ENCODE measurements at places on chromosomes 12 and 14. TPM values are rescaled to one million over a fixed set of nuclear protein-coding genes. Genes with fewer than 3 reads are reported as not detected.
A peak's percentile ranks its signal among the peaks of the same experiment; 100 is the strongest.

DNA sequence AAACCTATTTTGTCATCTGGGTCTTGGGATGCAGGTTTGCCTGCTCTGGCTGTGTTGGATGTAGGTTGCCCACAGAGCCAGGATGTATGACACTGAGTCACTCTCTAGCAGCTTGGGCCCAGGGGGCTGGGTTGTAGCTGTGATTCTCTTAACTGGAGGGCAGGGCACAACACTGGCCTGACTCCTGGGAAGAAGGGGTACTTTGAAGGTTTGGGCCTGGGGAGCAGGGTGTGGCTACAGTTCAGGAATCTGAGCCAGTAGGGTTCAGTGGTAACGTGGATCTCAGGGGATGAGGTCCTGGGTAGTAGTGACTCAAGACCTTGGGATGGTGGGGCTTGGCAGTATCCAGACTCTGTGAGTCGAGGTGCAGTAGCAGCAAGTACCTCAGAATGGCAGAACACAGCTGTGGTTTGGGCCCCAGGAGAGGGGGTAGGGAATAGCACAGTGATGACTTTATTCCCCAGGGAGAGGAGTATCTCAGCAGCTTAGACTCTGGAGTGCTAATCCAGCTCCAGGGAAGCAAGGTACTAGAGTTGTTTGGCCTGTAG, 25.7 kb downstream of the TBC1D15 start:
- no peak for DNase-seq

DNA sequence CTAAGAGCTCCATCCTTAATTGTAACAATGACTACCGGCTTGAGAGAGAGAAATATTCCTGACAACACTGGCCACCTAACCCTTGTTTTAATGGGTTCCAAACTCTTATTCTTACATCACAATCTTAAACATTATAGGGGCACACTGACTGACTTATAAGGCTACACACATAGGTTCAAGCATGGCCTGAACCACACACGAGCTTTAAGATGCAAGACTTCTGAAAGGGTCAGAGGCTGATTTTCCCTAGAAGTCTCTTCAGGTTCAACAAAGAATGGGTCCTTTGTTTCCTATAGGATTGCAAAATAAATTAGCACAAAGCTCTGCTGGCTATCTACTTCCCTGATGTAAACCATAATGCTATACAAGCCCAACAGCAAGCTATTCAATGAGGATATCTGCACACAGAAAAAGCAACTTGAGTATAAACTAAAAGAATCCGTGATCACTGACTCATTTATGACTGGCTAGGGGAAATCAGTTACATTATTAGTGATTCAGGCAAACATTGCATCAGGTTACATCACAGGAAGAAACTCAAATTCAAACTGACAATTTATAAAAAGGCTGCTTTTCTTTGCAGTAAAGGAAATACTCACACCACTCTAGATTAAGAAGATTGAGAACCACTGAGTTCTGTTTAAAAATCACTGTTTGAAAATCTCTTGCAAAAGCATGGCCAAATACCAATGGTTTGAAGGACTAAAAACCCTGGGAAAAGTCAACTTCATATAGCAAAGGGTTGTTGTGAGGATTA, 8.5 kb downstream of the BTG1 start:
- DNase-seq: no peak

DNA sequence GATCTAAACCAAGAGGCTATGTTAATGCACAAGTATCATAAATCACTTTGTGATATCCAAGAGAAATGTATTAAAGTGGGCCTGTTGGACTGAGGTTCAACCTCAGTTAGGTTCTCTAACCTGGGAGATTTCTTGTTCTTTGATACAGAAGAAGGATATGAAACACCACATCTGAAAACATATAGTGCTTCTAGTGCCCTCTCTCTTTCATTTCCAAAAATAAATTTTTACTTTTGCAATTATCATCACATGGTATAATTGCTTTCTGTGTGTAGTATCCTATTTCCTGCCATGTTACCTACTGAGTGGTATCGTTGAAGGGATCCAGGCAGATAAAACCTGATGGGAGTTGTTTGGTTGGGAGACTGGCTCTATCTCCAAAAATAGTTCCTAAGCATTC, 264.9 kb downstream of the CCER1 start:
- DNase-seq: no peak

GRCh38 chr12:100069795-100070194, 72.9 kb downstream of the BLTP3B start:
- DNase-seq: no peak

GRCh38 chr12:68779280-68779679, 28.7 kb upstream of the MDM2 start:
- DNase-seq: no peak

GRCh38 chr12:574475-575128, 88.6 kb downstream of the NINJ2 start:
- DNase-seq: peak; percentile 7

- no peak for DNase-seq
Observed at GRCh38 chr14:100903672-100904185, at the start of gene RTL1. RTL1 (minus strand) TSS chr14:100903722; CDS start chr14:100884788, 18,934 bp downstream.

GRCh38 chr14:83395321-83395720, 1861.7 kb upstream of the SEL1L start:
- DNase-seq: no peak

- no peak for DNase-seq
Observed at GRCh38 chr12:91216871-91217270, 34.3 kb upstream of the DCN start.

GRCh38 chr14:104436047-104436591, 143.4 kb upstream of the C14orf180 start:
- DNase-seq: peak; percentile 85

GRCh38 chr14:23094666-23095195, at the start of gene ACIN1:
ACIN1 (minus strand) TSS chr14:23095136; CDS start chr14:23095112, 24 bp downstream.
- peak; percentile 82 for DNase-seq

- no peak for DNase-seq
Observed at GRCh38 chr14:57293866-57294837, 25.4 kb downstream of the AP5M1 start.

DNA sequence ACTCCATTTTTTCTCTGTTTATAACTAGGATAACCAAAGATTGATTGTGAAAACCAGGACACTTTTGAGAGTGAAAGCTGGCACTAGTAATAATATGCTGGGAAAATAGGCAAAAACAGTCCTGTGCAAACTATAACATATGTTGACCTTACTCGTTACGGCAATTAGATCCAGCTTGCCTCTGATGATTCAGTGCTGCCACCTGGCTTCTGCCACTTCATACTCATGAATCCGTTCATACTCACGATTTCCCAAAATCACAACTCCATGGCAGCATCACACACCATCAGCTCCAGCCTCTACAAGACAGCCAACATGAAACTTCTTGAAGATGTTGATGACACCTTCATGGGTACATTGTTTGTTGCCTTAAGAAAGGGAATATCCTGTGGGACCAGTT, 49.1 kb upstream of the CAND1 start:
- peak; percentile 17 for DNase-seq

GRCh38 chr12:22683131-22683530, 58.2 kb downstream of the ETNK1 start:
- no peak for DNase-seq

- DNase-seq: no peak
Observed at GRCh38 chr14:65549429-65549828, 136.9 kb downstream of the FUT8 start.

DNA sequence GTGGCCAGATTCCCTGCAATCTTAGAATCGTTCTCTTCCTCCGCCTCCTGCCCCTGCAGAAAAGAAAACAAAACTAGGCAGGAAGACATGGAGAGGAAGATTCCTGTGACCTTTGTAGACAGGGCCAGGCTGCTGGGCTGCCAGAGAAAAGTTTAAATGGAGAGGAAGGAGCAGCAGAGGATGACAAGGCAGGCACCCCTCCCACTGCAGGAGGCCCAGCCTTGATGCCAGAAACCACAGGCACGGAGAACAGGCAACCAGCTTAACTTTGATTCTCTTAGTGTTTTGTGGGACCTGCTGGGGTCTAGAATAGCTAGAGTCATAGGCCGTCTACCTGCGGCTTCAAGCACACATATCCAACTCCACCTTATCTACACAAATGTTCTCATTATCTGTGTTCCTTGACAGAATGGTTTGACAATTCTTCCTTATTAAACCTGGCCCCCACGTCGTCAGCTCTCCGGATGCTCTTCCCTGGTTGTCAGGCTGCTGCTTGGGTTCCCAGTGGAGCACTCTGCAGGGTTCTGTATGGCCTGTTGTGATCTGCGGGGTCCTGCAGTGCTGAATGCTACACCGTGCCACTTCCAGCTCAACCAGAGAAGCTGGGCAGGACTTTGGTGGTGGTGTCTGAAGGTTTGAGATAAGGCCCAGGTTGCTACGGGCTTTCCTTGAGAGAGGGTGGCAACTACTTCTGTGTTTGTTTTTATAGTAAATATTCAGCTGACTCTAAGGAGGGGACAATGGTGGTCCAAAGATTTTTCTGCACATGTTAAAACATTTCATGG, 609.5 kb downstream of the AACS start:
- DNase-seq: no peak

GRCh38 chr12:27244689-27245488, 803 bp downstream of the STK38L start:
- DNase-seq: no peak

- no peak for DNase-seq
Observed at GRCh38 chr14:51155326-51155725, 60.4 kb upstream of the TRIM9 start.

GRCh38 chr14:104149617-104150135, 11.3 kb downstream of the KIF26A start:
- DNase-seq: peak; percentile 70

ASB2 gene
- total RNA-seq: 105 TPM

OTOGL gene
- total RNA-seq: 8.4 TPM

CPNE6 gene
- not detected for total RNA-seq

RD3L gene
- 11.6 TPM for total RNA-seq

IAPP gene
- not detected for total RNA-seq

FAM90A1 gene
- total RNA-seq: 0.16 TPM

WSB2 gene
- total RNA-seq: 77.6 TPM

MED6 gene
- total RNA-seq: 16.7 TPM

TESPA1 gene
- total RNA-seq: 0.47 TPM

P2RX2 gene
- total RNA-seq: not detected

Measured in left cardiac atrium (tissue), 4 donors.